ENCODE measurements at places on chromosomes 3 and 15.

DNA sequence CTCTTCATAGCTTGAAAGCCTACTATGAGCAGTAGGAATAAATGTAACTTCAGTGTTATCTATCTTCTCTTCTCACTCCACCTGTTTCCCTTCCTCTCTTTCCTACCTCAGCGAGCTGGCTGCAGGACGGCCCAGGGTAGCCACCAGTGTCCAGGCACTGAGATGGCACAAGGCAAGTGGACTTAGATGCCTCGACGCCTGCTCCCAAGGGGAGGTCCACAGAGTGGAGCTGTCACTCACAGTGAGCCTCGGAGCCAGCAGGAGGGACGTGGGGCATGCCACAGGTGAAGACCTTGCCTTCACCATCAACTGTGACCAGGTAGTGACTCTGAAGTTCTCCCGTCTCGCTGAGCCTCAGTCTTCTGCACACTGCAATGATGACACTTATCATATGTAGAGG lies 88.2 kb downstream of the PCSK6 start:
- no peak for DNase-seq

- DNase-seq: no peak
Observed at GRCh38 chr3:188712248-188712924, 459.4 kb upstream of the TPRG1 start.

GRCh38 chr3:46883054-46883829 lies 5.7 kb downstream of the PTH1R start:
- DNase-seq: peak; percentile 84

- no peak for DNase-seq
Observed at GRCh38 chr3:148089171-148089570, 608.5 kb upstream of the AGTR1 start.

GRCh38 chr3:127698286-127698685 lies 25.5 kb downstream of the ABTB1 start:
- DNase-seq: no peak

GRCh38 chr3:47848599-47849117 lies 45.7 kb downstream of the DHX30 start:
- DNase-seq: no peak

DNA sequence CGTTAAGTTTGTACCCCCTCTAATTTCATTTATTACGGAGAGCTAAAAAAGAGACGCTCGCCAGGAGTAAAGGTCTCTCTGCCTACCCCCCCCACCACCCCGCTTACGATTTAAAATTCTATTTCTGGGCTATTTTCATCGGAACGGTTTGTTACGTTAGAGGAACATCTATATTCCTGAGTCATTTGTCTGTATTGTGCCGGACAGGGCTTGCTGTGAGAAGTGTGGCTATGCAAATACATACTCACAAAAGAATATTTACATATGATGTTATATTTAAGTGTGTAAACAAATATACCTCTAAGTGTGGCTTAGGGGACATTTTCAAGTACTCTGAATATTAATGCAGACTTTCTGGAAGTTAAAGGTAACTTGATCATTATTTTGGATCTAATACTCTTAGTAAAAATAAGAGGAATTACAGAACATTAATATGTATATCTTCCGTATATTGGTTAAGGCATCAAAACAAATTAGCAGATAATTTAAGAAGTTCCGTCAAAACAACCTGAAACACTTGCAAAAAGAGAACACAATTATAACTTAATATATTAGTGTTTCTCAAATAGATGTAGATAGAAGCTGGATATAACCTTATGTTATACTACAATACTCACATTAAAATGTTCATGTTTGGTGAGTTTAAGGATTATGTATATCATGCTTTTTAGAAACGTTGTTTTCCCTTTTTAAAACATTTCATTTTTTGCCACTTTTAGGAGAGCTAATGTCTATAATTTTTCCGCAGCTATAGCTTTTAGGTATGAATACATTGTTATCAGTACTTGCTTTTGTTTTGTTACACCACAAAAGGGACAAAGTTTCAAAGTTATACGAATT lies 1.6 kb upstream of the SHOX2 start:
- DNase-seq: no peak

GRCh38 chr3:12996181-12996506 lies 77.1 kb downstream of the IQSEC1 start:
- DNase-seq: no peak

GRCh38 chr3:8978551-8978950 lies 15.3 kb upstream of the RAD18 start:
- no peak for DNase-seq

- DNase-seq: no peak
Observed at GRCh38 chr3:59542276-59542675, 492.5 kb upstream of the CFAP20DC start.

- peak; percentile 84 for DNase-seq
Observed at GRCh38 chr3:51813539-51813938, 34.5 kb upstream of the IQCF6 start.

- no peak for DNase-seq
Observed at GRCh38 chr15:90037961-90038631, 37.0 kb downstream of the ZNF710 start.

DNA sequence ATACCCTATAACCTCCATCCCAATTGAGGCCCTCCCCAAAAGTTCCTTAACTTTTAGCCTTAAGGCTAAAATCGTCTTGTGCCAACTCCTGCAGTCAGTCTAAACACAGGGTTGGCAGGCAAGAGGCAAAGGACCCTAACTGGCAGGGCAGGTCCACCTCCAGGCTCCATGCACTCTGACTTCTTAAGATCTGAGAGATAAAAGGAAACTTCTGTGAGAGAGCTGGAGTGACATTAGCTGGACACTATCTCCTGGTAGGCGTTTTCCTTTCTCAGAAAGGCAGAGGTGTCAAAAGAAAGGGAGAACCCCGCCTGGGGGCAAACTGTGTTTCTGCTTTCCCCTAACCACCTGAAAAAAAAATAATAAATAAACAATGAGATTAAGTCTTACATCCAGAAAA lies 3.6 kb downstream of the CHSY1 start:
- DNase-seq: no peak

- no peak for DNase-seq
Observed at GRCh38 chr15:37105889-37106288, 5.5 kb upstream of the MEIS2 start.

DNA sequence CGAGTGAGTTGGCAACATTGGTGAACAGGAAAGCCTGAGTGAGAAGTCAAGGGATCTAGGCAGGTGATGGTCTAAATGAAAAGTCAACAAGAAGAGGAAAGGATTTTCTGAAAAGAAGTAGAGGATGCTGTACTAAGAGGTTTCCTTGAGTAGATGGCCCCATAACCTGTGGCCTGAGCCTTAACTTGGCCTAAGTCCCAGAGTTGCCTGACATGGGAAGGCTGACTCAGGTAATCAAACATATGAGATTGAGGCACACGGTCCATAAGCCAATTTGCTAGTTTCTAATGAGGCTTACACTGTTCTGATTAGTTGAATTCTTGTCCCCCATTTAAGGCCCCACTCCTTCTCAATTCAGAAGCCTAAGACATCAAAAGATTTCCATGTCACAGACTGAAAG lies 262.5 kb upstream of the LMCD1 start:
- DNase-seq: no peak

- no peak for DNase-seq
Observed at GRCh38 chr3:148646126-148646665, 51.5 kb upstream of the AGTR1 start.

DNA sequence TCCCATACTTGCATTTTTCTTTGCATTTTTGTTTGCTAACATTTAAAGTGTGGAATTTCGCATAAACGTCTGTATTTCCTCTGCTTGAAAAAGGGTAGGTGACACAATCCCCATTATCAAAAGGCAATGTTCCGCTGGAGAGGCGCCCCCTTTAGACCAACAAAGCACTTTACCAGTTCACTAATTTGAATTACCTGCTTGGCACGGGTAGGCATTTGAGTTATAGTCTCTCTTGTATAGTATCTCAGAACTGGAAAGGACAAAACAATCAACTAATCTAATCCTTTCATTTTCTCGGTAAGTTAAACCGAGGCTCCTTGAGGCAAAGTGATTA lies 775 bp upstream of the CCDC39 start:
- peak; percentile 38 for DNase-seq

DNA sequence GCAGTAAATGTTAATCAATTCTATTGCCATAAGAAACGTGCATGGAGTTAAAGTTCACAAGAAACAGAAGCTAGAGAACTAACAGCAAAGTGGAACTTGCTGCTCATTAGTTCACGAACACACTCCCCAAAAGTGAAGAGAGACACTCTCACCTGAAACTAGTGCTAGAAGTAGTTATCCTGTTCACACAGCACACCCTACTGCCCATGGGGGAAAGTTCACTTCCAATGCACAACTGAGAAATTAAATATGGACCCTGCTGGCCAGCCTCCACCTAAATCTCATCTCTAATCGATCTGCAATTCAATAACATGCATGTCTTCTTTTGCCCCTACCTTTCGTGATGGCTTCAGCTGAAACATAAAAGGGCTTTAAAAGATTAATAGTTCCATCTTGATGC lies 39.4 kb upstream of the FRMD4B start:
- peak; percentile 29 for DNase-seq

GRCh38 chr3:146680617-146681016 lies 75.5 kb upstream of the PLSCR5 start:
- no peak for DNase-seq

DNA sequence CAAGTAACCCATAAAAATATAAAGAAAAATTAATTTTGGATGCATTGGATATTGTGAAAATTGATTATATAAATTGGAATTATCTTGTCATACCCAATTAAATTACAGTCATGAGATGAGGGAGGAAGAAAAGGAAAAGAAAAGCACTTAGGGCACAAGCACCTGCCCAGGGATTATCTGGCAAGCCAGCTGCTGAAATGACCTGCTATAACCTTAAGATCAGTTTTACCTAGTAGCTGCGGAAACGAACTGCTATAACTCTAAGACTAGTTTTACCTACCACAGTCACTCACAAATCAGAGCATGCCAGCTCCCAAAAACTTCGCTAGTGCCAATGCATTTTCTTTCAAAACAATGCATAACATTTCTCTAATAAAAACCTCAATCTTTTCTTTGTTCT lies 26.2 kb downstream of the LRRFIP2 start:
- DNase-seq: no peak

DNA sequence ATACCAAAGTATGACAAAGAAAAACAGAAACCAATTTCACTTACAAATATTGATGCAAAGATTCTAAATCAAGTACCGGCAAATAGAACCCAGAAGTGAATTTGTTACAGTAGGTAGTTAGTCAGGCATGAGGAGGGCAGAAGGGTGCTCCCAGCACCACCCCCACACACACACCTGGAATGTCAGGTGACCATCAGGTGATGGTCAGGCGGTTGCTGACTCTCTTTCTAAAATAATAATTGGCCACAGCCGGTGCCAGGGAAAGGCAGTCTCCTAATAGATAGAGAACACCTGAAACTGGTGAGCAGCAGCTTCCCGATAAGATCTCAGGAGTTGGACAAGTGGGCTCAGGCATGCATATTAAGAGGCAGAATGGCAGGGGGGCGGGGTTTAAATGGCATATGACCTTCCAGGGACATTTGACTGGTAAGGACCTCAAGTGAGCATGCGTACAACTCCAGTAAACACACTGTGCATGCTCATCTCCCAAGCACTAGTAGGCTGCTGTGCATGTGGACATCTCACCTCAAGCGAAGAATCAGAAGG lies 131.1 kb downstream of the ANO10 start:
- no peak for DNase-seq

- DNase-seq: no peak
Observed at GRCh38 chr3:196631682-196632045, 7.8 kb upstream of the NRROS start.

- no peak for DNase-seq
Observed at GRCh38 chr15:101495334-101496197, 6.1 kb upstream of the PCSK6 start.

DNA sequence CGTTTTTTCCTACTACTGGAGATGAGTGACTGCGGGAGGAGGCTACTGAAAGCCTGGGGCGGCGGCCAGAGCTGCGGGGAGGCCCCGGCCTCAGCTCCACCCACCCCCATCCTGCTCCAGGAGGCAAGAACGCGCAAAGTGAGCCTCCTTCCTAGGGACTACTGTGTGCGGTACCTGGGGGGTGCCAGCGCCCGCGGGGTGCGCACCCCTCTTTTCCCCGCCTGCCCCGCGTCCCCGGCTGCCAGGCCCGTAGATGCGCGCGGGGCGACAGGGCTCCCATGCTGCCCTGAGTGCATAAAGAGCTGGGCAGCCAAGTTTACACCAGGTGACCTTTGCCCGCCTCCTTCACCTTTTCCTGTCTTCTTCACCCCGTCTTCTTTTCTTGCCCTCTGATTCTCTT lies 2.5 kb upstream of the USF3 start:
- peak; percentile 14 for DNase-seq

DNA sequence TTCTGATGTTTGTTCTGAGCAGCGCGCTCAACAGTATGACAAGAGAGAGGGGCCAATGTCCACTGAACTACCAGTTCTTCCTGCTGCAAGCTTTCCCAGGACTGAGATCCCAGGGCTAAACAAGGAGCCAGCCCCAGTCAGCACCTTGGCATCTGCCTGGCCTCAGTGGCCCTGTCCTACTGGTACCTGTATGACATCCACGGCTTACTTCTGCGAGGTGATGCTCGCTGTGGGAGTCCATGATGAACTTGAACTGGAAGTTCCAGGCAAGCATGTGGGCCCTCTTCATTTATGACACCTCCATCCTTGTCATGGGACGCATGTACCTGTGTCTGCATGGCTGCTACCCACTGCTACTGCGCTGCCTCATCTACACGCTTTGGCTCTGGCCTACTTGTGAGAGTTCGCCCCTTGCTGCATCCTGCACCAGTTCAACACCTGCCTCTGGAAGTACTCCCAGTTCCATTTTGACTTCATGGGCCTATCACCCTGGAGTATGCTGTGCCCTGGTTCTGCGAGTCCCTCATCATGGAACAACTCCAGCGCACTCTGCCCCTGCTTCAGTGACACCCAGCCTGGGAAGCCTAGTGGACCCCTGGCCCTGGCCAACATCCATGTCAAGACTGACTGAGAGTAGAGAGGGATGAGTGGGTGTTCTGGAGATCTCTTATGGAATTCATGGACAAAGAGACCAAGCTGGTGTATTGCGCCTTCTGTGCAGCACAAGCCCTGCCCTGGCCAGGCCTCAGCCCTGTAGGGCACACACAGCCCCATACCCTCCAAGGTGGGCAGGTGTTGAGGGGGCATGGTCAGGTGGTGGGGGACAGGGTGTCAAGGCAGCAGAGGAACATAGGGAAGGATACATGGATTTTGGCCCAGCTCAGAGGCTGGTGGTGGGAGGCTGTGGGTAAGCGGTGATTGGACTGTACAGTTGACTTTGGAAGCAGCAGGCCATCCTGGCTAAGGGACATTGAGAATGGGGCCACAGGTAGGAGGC lies 246.8 kb downstream of the NLGN1 start:
- no peak for DNase-seq

All from SK-N-SH (cell line).